ENCODE measurements at places on chromosomes 13 and 19.

GRCh38 chr19:33349319-33350289, 23.9 kb upstream of the CEBPG start:
- DNase-seq: no peak

GRCh38 chr13:95298169-95298965, 2.9 kb downstream of the ABCC4 start:
- no peak for DNase-seq

GRCh38 chr19:42366673-42367072, 23.4 kb downstream of the CNFN start:
- DNase-seq: no peak

DNA sequence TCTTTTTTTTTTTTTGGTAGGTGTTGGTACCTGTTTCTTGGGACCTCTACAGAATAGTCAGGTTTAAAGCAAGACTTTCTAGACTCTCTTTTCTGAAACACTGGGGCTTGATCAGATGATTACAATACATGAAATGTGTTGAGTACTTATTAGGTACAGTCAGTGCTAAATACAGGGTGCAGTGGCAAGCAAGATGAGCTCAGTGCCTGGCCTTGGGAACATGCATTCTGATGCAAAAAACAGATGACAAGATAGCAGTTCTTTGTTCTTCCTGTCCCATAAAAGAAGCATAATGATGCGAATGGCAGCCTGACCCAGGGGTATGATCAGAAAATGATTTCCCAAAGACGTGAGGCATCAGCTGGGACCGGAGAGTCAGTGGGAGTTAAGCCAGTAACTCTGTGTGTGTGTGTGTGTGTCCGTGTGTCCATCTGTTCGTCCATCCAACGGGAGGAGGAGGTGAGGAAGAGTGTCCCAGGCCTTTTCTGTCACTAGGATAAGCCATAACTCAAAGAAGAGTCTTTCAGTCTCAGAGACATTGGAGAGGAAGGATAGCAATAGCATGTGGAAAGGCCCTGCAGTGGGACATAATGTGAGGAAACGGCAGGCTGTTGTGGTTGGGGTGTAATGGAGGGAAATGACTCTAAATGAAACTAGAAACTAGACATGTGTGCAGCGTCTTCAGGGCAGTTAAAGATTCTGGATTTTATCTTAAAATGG, 32.2 kb downstream of the SLAIN1 start:
- no peak for DNase-seq

- DNase-seq: no peak
These were observed 11.6 kb downstream of the GATAD2A start for GRCh38 chr19:19417046-19417445.

DNA sequence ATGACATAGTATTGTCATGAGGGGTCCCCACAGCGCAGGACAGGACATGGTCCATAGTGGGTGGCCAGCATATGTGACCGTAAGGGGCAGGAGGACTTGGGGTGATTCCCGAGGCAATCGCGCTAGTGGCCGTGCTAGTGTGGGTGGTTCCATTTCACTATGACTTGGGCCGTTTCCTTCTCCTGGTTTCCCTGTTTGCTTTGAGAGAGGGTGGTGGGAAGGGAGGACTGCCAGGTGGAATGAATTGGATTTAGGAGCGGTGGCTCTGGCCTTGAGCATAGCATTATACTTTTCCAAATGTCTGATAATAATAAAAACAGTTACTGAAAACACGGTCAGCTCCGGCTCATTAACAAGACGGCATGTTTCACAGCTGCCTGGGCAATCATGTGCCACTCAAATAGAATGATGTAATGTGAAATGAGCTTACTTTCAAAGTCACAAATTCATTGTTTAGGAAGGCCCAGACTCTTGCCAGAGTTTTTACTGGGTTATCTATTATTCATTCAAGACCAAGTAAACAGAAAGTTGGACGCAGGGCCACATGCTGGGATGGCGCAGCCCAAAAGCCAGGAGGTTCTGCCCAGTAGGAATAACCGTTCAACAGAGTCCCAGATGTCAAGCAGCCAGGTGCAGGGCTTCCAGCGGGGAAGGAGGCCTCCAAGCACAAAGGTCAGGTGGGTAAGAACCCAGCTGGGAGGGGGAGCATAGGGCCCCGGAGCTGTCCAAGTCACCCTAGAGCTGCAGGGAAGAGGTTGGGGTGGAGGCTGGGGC, 19.6 kb upstream of the SLC15A1 start:
- DNase-seq: no peak

DNA sequence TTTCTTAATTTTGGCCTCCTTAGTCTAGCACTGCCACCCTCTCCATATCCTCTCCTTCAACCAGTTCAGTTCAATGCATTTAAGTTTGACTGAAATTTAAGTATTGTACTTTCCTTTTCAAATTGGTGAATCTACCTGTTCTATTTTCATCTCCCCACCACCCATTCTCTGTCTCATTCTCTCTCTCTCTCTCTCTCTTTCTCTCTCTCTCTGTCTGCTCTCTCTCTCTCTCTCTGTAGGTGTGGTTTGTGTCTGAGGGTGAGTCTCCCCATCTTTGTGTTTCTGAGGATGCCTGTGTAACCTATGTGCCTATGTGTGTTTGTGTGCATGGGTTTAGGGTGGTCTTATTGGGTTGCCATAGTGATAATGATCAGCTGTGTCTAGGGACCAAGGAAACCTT, 10.1 kb downstream of the PDX1 start:
- DNase-seq: no peak

- no peak for DNase-seq
These were observed 562.4 kb downstream of the IRS2 start for GRCh38 chr13:109224033-109224432.

- DNase-seq: no peak
These were observed 51.3 kb downstream of the MBNL2 start for GRCh38 chr13:97273341-97273831.

DNA sequence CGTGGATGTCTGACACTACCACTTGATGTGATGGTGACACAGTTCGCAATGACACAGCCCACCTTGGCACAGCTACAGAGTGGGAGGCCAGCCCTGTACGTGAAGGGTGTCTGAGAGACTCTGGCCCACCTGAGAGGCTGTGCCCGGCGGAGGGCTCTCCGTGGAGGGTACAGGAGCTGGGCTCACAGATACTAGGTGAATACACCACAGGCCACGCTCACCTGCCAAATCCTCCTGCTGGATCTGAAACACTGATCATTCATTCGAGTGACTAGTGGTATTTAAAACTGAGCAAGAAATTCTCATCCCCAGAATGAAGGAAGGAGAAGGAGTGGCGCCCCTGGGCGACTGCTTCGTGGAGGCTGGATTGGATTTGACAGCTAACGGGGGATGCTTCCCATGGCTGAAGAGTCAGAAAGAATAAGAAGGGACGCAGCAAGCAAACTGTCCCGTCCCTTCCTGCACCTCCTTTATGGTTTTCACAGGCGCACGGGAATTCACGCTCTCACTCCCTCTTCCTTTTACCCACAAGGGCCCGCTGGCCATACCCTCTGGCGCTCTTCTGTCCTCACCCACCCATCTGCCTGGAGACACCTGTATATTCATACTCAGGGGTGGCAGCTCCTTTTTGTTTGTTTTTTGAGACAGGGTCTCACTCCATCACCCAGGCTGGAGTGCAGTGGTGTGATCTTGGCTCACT, 25.0 kb downstream of the CEBPG start:
- DNase-seq: no peak

DNA sequence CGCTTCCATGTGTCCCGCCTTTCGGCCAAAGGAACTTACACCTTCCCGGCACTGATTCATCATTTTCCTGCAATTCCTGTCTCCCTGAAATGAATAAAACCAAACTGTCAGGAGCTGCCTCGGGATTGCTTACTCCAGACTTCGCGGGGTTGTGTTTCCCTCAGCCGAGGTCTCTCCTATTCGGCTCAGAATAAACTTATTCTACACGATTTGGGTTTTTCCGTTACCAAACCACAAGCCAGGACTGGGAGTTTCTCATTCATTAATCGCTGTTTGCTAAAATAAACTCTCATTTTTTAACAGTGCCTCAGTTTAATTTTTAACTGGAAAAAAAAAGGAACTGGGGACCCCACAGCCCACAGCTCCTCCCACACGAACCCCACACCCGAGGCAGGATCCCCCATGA, 667 bp downstream of the ZNF878 start:
- DNase-seq: no peak

GRCh38 chr19:48490981-48491792, 20.4 kb downstream of the LMTK3 start:
- DNase-seq: no peak

- DNase-seq: no peak
These were observed 762 bp upstream of the ADM5 start for GRCh38 chr19:49688531-49689132.

DNA sequence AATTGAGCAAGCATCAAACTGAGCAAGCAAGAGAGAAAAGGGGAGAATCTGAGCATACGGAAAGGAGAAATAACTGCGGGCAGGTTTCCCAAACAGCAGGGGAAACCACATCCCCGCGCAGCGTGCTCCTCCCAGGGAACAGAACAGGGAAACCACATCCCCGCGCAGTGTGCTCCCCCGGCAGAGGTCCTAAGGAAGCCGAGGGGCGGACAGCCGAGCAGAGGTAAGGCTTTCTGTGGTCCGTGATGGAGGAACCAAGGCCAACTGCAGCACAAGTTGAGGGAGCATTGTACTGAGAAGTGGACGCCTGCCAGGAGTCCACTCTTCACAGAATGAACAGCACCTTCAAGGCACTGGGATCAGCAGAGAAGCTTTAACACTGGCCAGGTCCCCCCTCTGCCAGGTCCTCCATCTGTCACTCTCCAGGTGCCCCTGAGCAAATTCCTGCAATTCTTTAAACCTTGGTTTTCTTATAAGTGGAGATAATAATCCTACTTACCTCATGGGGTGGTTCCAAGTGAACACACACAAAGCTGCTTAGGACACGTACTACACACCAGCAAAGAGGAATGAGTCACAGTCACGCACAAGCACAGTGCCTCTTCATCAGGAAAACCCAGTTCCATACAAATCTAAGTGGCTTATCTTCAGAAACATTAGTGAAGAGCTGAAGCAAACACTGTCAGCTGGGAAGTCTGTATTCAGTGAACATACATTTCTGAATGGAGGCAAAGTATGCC, 23.0 kb upstream of the LAMP1 start:
- peak; percentile 53 for DNase-seq

GRCh38 chr19:10074153-10074552, 12.0 kb upstream of the SHFL start:
- no peak for DNase-seq

- no peak for DNase-seq
These were observed 385.5 kb downstream of the MZT1 start for GRCh38 chr13:72341904-72342303.

GRCh38 chr13:110640591-110641029, 25.3 kb downstream of the NAXD start:
- no peak for DNase-seq

GRCh38 chr13:99371956-99372355, 64.8 kb upstream of the GPR183 start:
- no peak for DNase-seq

DNA sequence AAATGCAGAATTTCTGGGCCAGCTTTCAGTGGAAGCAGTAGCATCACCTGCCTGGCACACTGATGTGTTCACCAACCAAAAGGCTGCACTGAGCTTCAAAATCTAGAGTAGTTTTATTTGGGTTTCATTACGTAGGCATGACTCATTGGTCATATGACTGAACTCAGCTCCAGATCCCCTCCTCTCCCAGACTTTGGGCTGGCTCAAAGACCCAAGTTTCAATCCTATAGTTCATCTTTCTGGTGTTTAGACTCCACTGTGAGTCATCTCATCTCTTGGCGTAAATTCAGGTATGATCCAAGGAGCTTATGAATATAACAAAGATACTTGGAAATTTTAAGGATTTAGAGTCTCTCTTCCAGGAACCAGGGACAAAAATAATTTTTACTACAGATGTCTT, 17.7 kb downstream of the ZMYM5 start:
- no peak for DNase-seq

DNA sequence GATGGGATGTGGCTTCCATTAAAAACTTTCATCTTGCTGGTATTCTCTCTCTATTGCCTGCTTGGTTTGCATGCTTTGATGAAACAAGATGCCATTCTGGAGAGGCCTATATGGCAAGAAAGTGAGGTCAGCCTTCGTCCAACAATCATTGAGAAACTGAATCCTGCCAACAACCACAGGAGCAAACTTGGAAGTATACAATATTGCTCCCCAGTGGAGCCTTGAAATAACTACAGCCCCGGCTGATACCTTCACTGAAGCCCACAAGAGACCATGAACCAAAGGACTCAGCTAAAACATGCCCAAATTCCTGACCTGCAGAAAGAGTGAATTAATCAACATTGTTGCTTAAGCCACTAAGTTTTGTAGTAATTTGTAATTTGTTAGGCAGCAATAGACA, 82.5 kb upstream of the FGF14 start:
- DNase-seq: no peak

GRCh38 chr13:36919833-36920615, at the start of gene SMAD9:
SMAD9 (minus strand) TSS chr13:36920238; CDS start chr13:36879689, 40,549 bp downstream.
- peak; percentile 71 for DNase-seq

- DNase-seq: peak; percentile 82
These were observed 20.0 kb downstream of the TICAM1 start for GRCh38 chr19:4811328-4812131.

GRCh38 chr13:37302686-37303085, 197.2 kb upstream of the CSNK1A1L start:
- no peak for DNase-seq

- DNase-seq: no peak
These were observed 98.9 kb downstream of the ESD start for GRCh38 chr13:46698014-46698413.

DNA sequence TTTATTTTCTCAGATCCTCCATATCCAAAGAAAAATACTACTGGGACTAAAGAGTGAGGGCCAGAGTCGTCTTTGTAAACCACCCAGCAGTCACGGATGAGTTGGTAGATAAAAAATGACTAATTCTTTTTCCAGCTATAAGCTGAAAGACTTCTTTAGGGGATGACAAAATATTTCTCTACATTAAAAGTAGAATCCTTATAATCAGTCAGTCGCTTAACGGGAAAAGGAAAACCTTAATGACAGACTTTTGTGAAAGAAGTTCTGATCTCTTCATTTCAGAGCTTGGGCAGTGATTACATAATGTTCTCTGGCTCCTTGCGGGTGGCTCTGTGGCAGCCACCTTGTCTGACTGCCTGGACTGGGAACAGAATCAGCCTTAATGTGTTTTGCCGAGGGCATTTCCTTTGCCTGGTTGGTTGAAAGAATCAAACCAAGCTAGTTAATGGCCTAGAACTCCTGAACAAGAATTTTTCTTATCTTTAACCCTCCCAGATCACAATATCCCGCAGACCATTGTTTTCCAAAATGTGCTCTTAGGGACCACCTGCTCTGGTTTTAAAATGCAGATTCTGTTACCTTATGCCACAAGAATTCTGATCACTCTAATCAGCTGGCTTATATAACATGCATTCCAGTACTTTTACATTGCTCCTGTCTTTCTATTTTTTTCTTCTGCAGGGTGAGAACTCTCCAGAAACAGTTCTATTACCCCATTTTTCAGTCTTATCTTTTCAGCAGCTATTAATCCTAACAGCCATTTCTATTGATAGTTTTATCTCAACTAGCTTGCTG, 2.5 kb downstream of the ITM2B start:
- no peak for DNase-seq

GRCh38 chr19:21092109-21092508, 10.1 kb downstream of the ZNF714 start:
- DNase-seq: no peak
